ENCODE measurements at places on chromosomes 5 and 9.

- no peak for DNase-seq
These were observed 142.0 kb downstream of the ZCCHC7 start for GRCh38 chr9:37262410-37262809.

- no peak for DNase-seq
These were observed 243.1 kb downstream of the AUH start for GRCh38 chr9:91118704-91119025.

- no peak for DNase-seq
These were observed 35.2 kb downstream of the ZNF366 start for GRCh38 chr5:72472031-72472430.

- no peak for DNase-seq
These were observed 39.8 kb upstream of the NEK6 start for GRCh38 chr9:124217836-124218437.

DNA sequence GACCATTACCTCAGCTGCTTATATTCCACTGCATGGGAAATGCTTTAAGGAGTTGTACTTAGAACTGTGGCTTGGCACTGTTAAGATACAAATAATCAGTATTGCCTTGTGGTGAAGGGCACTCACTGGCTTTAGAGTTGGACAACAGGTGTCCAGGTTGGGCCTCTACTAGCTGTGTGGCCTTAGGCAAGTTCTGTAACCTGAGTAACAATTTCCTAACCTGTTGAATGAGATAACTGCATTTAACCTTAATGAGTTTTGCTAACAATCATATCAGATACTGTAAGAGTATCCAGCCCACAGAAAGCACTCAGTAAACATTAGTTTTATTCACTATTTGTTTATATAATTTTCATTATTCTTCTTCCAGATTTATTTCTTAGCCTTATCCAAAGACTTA is 17.2 kb upstream of the HK3 start:
- no peak for DNase-seq

- no peak for DNase-seq
These were observed 639.3 kb downstream of the BRINP1 start for GRCh38 chr9:118729981-118730380.

DNA sequence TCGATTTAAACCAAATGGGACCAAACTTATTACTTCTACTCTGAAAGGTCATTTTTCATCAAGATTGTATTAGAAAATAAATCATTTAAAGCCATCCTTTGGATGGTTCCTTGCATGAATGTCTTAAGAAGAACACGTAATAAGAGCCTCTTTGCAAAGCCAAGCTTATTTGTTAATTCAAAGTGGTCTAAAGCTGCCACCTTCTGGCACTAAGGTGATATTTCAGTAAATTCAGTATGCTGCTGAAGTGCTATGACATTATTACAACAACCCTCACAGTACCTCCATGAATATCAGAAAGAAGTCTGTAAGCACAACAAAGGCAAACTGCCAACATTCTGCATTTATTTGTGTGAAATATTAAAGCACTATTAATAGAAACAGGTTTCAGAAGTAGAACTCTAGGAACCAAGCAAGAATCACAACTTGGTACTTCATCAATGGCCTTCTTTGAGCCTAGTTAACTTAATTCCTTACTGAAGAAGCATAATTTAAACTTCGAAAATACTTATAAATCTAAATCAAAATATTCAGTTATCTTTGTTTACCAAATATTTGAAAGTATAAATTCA is 53.1 kb upstream of the TYRP1 start:
- no peak for DNase-seq

- no peak for DNase-seq
These were observed 302.1 kb downstream of the CSNK1G3 start for GRCh38 chr5:123813937-123814624.

GRCh38 chr5:91296674-91297143 is 86.4 kb downstream of the ARRDC3 start:
- no peak for DNase-seq
